Activated T-helper 2 cell treated with anti-CD3 and anti-CD28 coated beads, Interferon-gamma antibody, Interleukin-2, Interleukin-4, amounts not matched to agents 10 μg/mL and 5 μg/mL and 100 μg/mL, durations not matched to agents 14 hours and 24 hours and 36 hours (primary cell): ENCODE measurements at places on chromosomes 4 and X. TPM values are rescaled to one million over a fixed set of nuclear protein-coding genes. Genes with fewer than 3 reads are reported as not detected.

Gene RTL3
- total RNA-seq = not detected in 2 replicates

DNA sequence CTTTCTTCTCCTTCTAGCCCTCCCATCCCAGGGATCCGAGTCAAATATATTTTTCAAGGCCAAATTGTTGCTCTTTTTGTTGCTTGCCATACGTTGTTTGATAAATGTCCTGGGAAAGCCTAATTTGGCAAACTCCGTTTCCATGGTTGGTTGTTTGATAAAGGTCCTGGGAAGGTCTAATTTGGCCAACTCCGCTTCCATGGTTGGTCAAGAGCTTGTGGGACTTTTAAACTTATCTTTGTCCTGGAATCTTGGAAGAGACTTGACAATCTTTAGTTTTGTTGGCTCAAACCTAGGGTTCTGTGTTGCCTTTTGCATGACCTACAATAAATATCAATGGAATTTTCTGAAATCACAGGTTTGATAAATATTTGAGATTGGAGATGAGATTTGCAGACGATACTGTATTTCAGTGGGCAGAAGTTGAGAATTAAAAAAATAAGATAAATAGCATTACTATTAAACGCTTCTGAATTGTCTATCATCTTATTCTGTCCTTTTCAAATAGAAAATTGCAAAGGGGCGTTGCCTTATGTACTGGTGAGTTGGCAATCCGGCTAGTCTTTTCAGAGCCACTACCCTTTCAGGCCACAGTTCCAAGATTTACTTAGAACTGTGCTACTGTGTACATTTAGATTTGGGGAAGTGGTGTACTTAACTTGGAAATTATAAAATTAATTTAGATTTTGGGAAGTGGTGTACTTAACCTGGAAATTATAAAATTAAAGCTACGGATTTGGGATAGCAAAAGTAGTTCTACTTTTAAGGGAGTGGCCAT lies 804 bp downstream of the OSTC start:
- H3K36me3 ChIP-seq = peaks cover 30% of the 10 kb centered on the region
- H3K27me3 ChIP-seq = no peaks in the 10 kb centered on the region
- H3K4me3 ChIP-seq = peak overlapping the region; percentile 97

- H3K4me1 ChIP-seq = peaks cover 3% of the 10 kb centered on the region
- peaks cover 2% of the 10 kb centered on the region for H3K27me3 ChIP-seq
- no peak for DNase-seq
- H3K4me3 ChIP-seq = no peak overlapping the region
- H3K27ac ChIP-seq = no peak overlapping the region
Measured at GRCh38 chr4:150126201-150126863, 48.1 kb downstream of the DCLK2 start.

DNA sequence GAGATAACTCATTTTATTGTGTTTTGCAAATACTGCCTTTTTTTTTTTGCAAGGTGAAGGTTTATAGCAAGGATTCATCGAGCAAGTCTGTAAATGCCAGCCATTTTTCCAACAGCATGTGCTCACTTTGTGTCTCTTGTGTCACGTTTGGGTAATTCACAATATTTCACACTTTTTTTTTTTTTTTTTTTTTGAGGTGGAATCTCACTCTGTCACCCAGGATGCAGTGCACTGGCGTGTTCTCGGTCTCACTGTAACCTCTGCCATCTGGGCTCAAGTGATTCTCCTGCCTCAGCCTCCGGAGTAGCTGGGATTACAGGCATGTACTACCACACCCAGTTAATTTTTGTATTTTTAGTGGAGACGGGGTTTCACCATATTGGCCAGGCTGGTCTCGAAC lies 1.9 kb downstream of the RNF4 start:
- peak overlapping the region; percentile 96 for H3K27ac ChIP-seq
- H3K4me1 ChIP-seq = peaks cover 31% of the 10 kb centered on the region
- H3K4me3 ChIP-seq = peak overlapping the region; percentile 92
- peaks cover 64% of the 10 kb centered on the region for H3K36me3 ChIP-seq
- no peak for DNase-seq
